Gastrocnemius medialis (tissue), 4 donors: ENCODE measurements at places on chromosomes 3 and 15. TPM values are rescaled to one million over a fixed set of nuclear protein-coding genes. Genes with fewer than 3 reads are reported as not detected.

DNA sequence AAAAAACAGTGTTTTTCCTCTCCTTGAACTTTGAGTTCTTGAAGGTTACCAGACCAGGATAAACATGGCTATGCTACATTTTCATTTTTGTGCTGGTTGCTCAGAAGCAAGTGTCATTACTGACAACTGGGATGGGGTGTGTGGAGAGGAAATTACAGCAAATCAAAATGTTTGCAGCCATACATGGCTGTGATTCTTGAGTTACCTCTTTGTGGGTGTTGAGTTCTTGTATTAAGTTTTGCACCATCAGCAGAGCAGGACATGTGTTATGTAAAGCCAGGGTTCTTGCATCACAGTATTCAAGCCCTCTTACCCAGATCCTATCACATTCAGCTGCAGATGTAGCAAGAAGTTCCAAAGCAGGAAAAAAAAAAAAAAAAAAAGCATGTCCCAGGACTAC lies 53.9 kb upstream of the ATOSA start:
- H3K27me3 ChIP-seq: no peaks in the 10 kb centered on the region
- H3K27ac ChIP-seq: peak overlapping the region; percentile 89
- peaks cover 62% of the 10 kb centered on the region for H3K4me1 ChIP-seq
- no peaks in the 10 kb centered on the region for H3K36me3 ChIP-seq
- H3K4me3 ChIP-seq: no peak overlapping the region

Gene ERC2
- total RNA-seq: not detected

- no peaks in the 10 kb centered on the region for H3K4me1 ChIP-seq
- DNase-seq: no peak
- H3K27me3 ChIP-seq: no peaks in the 10 kb centered on the region
- no peak overlapping the region for H3K27ac ChIP-seq
- H3K4me3 ChIP-seq: no peak overlapping the region
- no peaks in the 10 kb centered on the region for H3K36me3 ChIP-seq
Measured at GRCh38 chr3:117091676-117092075, 382.1 kb downstream of the TUSC7 start.

DNA sequence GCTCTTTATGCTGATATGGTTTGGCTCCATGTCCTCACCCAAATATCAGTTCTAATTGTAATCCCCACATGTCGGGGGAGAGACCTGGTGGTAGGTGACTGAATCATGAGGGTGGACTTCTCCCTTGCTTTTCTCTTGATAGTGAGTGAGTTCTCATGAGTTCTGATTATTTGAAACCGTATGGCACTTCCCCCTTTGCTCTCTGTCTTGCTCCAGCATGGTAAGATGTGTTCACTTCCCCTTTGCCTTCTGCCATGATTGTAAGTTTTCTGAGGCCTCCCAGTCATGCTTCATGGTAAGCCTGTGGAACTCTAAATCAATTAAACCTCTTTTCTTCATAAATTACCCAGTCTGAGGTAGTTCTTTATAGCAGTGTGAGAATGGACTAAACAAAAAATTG lies 107.6 kb downstream of the IMPG2 start:
- H3K27me3 ChIP-seq: no peaks in the 10 kb centered on the region
- no peaks in the 10 kb centered on the region for H3K4me1 ChIP-seq
- no peak overlapping the region for H3K27ac ChIP-seq
- DNase-seq: no peak
- no peaks in the 10 kb centered on the region for H3K36me3 ChIP-seq
- no peak overlapping the region for H3K4me3 ChIP-seq

- no peaks in the 10 kb centered on the region for H3K36me3 ChIP-seq
- peak overlapping the region; percentile 68 for H3K27ac ChIP-seq
- peak; percentile 69 for DNase-seq
- peak overlapping the region; percentile 28 for H3K4me3 ChIP-seq
- H3K27me3 ChIP-seq: no peaks in the 10 kb centered on the region
Measured at GRCh38 chr3:71542521-71543370, 40.8 kb downstream of the FOXP1 start.

Gene SHC4
- total RNA-seq: 0.29 TPM

Gene POC1A
- 3.2 TPM for total RNA-seq

DNA sequence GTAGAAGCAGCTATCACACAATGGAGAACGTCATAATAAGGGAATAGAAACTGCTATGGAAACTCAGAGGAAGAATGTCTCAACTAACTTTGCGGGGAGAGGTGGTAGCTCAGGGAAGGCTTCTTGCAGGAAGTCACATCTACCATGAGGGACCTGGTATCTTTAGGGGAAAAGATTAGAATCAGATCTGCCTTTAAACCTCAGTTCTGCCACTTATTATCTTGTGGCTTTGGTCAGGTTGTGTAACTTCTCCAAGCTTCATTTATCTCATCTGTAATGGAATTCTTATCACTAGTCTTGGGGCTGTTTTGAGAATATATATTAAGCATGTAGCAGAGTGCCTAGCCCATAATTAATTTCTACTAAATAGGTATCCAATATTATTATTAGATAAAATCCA lies 46.4 kb upstream of the PRICKLE2 start:
- peaks cover 6% of the 10 kb centered on the region for H3K4me1 ChIP-seq
- H3K4me3 ChIP-seq: no peak overlapping the region
- DNase-seq: no peak
- H3K27me3 ChIP-seq: no peaks in the 10 kb centered on the region
- H3K36me3 ChIP-seq: no peaks in the 10 kb centered on the region
- H3K27ac ChIP-seq: no peak overlapping the region

GRCh38 chr3:160098926-160099626 lies 110.4 kb downstream of the IL12A start:
- H3K4me3 ChIP-seq: no peak overlapping the region
- no peaks in the 10 kb centered on the region for H3K36me3 ChIP-seq
- H3K27ac ChIP-seq: no peak overlapping the region
- no peak for DNase-seq
- no peaks in the 10 kb centered on the region for H3K27me3 ChIP-seq

DNA sequence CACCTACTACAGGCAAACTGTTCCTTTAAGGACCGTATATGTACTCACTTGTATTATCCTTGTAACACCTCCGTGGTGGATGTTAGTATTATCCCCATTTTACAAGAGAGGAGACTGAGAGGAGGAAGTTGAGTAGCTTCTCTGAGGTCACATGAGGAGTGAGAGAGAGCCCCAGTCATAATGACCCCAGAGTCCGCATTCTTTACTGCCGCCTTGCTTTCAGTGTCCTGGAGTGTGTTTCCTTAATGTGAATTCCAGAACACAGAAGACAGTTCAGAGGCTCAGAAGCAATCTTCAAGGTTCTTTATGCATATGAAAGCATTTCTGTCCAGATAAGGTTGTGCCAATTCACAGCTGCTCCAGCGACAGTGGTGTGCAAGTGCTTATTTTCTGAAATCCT lies 199.2 kb downstream of the CACNA2D3 start:
- H3K4me1 ChIP-seq: no peaks in the 10 kb centered on the region
- no peaks in the 10 kb centered on the region for H3K27me3 ChIP-seq
- no peaks in the 10 kb centered on the region for H3K36me3 ChIP-seq
- H3K27ac ChIP-seq: no peak overlapping the region
- DNase-seq: no peak
- H3K4me3 ChIP-seq: no peak overlapping the region

- no peak for DNase-seq
- no peaks in the 10 kb centered on the region for H3K36me3 ChIP-seq
- H3K27ac ChIP-seq: no peak overlapping the region
- H3K4me1 ChIP-seq: peaks cover 8% of the 10 kb centered on the region
- H3K4me3 ChIP-seq: no peak overlapping the region
Measured at GRCh38 chr3:144564011-144564410, 592.4 kb downstream of the DIPK2A start.

Gene CCR3
- not detected for total RNA-seq

Gene ACKR2
- 1.1 TPM for total RNA-seq

Gene HYAL2
- total RNA-seq: 63.1 TPM

GRCh38 chr15:88680241-88681001 lies 41.6 kb downstream of the ISG20 start:
- no peak for DNase-seq
- H3K27me3 ChIP-seq: no peaks in the 10 kb centered on the region
- H3K27ac ChIP-seq: no peak overlapping the region
- no peak overlapping the region for H3K4me3 ChIP-seq

Gene ADCY5
- 1.0 TPM for total RNA-seq

DNA sequence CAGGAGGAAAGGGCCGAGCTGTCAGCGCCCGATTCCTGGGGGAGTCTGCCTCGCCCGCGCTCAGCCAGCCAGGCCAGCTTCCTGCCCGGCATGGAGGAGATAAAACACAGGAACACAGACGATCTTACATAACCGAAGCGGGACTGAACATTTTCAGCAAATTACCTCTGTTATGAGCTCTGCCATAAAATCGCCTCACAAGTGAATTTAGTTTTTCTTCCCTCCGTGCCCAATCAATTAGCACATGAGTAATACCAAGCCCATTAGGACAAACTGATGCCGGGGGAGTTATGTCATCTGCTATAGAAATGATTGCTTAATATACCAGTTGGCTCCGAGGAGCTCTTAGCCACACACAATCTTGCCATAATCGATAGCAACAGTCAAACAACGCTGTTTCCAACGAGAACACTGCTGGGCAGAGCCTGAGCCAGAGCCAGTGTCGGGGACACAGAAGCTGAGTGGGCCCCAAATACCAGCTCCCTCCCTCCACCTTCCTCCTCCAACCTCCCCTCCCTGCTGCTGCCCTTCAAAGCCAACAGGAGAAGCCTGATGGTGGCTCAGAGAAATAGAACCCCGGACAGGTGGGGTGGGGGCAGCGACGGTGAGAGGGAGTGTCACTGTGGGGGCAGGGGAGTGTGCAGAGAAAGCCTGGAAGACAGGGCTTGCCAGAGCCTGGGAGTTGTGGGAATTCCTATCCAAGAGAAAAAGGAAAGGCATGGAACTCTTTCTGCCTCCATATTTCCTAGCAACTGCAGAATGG lies 279.4 kb upstream of the TLE3 start:
- peak; percentile 35 for DNase-seq
- H3K27me3 ChIP-seq: no peaks in the 10 kb centered on the region
- H3K27ac ChIP-seq: no peak overlapping the region

Gene GPR149
- not detected for total RNA-seq

Gene CLSTN2
- total RNA-seq: 4.4 TPM

Gene SERP1
- 25.3 TPM for total RNA-seq

DNA sequence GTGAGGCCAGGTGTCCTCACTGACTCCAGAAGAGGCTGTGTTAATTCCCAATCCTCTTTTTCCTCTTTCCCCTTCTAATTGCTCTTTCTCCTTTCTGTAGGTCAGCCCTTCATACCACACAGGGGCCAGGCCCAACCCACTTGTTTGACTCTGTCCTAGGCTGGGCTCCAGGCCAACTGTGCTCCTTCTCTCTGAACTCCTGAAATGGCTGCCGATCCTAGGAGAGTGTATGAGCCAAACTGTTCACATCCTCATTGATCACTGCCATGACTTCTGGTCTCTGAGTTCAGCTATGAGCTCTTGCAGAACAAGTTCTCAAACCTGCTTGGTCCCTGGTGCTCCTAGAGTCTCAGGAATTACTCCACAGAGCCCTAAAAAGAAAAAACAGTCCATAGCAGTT lies 145.1 kb downstream of the VGLL4 start:
- H3K36me3 ChIP-seq: no peaks in the 10 kb centered on the region
- H3K27me3 ChIP-seq: no peaks in the 10 kb centered on the region

- H3K4me3 ChIP-seq: no peak overlapping the region
- H3K36me3 ChIP-seq: no peaks in the 10 kb centered on the region
- H3K27ac ChIP-seq: no peak overlapping the region
- H3K4me1 ChIP-seq: no peaks in the 10 kb centered on the region
- H3K27me3 ChIP-seq: no peaks in the 10 kb centered on the region
Measured at GRCh38 chr15:67303490-67304363, 49.1 kb downstream of the IQCH start.

DNA sequence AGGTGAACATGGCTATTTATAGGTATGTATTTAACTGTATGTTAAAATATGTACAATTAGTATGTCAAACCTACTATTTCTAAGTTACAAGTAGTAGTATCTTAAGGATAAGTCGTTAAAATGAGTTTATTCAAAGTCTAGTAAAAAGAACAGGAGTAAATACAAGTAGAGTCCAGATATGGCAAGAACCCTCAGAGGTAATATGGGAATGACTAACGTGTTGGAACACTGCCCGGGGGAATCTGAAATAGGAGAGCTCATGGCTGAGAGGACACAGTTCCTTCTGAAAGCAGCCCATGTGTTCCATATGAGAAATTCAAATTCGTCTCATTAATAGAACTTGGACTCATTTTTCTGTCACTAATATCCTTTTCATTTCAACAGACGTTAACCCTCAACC lies 158.8 kb downstream of the CLSTN2 start:
- H3K27me3 ChIP-seq: no peaks in the 10 kb centered on the region
- peaks cover 8% of the 10 kb centered on the region for H3K4me1 ChIP-seq
- peak overlapping the region; percentile 31 for H3K27ac ChIP-seq
- peak; percentile 81 for DNase-seq
- no peak overlapping the region for H3K4me3 ChIP-seq

Gene TP63
- total RNA-seq: 38.8 TPM

DNA sequence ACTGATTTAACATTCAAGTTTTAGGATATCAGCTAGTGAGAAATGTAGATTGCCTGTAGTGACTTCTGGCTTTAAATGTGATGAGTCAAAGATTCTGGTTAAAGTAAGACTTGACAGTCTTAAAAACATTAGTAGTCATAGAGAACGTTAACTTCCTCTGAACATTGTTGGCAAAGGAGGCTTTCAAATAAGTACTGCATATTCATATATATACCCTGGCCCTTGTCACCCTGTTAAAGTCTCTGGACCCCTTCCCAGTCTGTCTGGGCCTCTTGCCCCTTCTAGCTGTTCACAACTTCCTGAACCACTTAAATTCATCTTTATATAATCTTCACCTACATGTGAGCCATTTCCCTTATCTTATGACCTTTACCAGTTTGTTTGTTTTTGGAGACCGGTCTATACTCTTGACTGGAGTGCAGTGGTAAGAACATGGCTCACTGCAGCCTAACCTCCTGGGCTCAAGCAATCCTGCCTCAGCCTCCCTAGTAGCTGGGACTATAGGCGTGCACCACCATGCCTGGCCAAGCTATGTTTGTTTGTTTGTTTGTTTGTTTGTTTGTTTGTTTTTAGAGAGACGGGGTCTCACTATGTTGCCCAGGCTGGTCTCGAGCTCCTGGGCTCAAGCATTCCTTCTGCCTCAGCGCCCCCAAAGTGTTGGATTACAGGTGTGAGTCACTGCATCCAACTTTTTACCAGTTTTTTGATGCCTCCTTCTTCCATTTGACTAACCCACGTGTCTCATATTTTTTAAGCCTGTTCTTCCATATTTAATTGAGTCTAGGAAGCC lies 64.4 kb upstream of the CRTC3 start:
- no peaks in the 10 kb centered on the region for H3K36me3 ChIP-seq
- H3K27me3 ChIP-seq: no peaks in the 10 kb centered on the region
- no peak overlapping the region for H3K4me3 ChIP-seq
- H3K27ac ChIP-seq: peak overlapping the region; percentile 86
- no peak for DNase-seq

Gene AMIGO3
- 0.10 TPM for total RNA-seq
